ENCODE measurements at places on chromosomes 3 and 15.

DNA sequence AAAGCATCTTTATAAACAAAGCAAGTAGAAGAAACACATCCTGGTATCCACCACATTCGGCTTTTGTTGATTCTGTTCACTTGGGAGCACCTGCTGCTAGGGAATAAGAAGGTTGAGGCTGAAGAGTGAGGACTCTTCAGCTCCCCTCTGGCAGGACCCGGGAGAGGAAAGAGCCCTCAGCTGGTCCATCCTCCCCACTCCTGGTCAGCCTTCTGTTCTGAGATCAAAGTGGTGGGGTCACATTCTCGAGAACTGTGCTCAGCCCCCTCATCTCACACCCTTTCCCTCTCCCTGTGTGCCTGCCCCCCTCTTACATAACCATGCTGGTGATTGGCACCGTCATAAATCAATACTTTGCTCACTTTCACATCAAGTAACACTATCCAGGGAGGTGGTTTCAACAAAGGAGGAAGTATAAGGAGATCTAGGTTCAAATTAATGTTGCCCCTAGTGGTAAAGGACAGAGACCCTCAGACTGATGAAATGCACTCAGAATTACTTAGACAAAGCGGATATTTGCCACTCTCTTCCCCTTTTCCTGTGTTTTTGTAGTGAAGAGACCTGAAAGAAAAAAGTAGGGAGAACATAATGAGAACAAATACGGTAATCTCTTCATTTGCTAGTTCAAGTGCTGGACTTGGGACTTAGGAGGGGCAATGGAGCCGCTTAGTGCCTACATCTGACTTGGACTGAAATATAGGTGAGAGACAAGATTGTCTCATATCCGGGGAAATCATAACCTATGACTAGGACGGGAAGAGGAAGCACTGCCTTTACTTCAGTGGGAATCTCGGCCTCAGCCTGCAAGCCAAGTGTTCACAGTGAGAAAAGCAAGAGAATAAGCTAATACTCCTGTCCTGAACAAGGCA is at the start of gene NR1I2:
Gene NR1I2, plus strand, starts transcription at position 772 of the 869 bp plus-strand sequence.
- no peak for DNase-seq

GRCh38 chr15:55031727-55032126 is 165.0 kb downstream of the RSL24D1 start:
- no peak for DNase-seq

GRCh38 chr3:143443851-143444331 is 324.3 kb downstream of the CHST2 start:
- peak; percentile 98 for DNase-seq

DNA sequence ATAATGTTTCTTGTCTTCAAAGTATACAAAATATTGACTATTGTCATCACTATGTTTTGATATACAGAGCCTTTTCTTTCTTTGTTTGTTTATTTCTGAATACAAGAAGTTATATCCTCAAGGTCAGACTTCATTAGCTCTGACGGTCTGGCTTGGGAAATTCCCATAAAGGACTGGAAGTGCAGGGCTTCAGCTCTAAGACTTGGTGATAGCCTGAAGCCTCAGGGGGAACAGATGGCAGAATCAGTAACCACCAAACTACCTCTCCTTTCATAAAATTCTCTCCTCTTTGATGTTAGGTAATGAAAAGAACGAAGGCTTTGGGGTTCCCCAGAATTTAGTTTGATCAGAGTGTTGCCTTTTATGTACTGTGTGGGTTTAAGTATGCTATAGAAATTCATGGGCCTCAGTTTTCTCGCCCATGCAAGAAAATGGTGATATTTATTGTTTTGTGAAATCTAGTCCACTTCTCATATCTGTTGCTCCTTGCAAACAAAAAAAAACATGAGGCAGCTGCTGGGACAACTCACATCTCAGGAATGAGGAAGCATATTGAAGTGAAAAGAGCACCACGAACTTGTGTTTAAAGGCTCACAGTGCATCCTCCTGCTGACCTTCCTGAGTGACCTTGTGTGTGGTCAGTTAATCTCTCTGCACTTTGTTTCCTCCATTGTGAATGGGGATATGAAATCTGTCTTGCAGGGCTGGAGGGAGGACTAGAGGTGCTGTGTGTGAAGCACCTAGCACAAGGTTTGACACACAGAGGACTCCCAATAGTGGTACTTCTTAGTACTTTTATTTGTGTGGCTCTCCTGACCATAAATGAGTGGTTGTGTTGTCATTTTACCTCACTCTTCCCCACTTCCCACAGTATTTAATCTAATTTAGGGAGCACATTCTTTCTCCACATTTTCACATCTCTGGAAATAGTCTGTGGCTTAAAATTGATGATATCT is 569.8 kb upstream of the IL12A start:
- peak; percentile 16 for DNase-seq

- no peak for DNase-seq
Observed at GRCh38 chr15:39553947-39554693, 26.8 kb upstream of the THBS1 start.

GRCh38 chr3:118304557-118304956 is 730.1 kb downstream of the IGSF11 start:
- no peak for DNase-seq

- DNase-seq: peak; percentile 50
Observed at GRCh38 chr3:14461748-14462324, 59.4 kb downstream of the SLC6A6 start.

DNA sequence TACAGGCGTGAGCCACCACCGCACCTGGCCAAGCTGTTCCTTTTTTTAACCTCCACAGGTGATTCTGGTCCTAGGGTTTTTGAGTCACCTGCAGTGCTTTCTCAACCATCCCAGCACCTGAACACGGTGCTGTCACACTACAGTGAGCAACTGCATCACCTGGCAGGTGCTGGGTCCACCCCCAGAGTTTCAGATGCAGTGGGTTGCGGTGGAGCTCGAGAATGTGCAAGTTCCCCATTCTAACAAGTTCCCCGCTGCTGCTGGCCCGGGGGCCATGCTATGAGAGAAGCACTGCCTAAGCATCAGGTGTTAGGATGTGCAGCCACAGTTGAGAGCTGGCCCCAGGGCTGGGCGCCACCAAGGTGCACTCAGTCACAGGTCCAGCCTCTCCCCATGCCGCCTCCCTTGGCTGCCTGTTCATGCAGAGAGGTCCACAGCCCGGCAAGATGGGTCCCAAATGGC is 18.0 kb downstream of the ISG20 start:
- no peak for DNase-seq

DNA sequence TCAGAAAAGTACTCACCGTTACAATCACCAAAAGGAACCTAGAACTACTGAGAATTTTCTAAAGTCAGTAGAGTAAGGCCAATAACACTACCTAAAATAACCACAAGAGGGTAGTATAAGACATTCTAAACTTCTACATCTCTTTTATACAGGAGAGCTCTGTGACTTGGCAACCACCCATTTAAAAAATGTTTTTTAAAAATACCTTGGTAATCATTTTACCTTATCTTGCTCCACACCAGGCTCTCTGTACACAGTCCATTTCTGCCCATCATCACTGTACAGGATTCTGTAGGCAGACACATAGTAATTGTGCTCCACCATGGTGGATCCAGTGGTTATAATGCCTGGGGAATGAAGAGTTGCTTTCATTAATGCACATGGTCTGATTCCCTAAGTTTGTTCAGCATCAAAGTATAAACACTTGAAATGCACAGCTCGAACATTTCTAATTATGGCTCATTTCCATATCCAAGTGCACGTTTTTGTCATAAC is 54.5 kb downstream of the ST3GAL6 start:
- DNase-seq: peak; percentile 70

DNA sequence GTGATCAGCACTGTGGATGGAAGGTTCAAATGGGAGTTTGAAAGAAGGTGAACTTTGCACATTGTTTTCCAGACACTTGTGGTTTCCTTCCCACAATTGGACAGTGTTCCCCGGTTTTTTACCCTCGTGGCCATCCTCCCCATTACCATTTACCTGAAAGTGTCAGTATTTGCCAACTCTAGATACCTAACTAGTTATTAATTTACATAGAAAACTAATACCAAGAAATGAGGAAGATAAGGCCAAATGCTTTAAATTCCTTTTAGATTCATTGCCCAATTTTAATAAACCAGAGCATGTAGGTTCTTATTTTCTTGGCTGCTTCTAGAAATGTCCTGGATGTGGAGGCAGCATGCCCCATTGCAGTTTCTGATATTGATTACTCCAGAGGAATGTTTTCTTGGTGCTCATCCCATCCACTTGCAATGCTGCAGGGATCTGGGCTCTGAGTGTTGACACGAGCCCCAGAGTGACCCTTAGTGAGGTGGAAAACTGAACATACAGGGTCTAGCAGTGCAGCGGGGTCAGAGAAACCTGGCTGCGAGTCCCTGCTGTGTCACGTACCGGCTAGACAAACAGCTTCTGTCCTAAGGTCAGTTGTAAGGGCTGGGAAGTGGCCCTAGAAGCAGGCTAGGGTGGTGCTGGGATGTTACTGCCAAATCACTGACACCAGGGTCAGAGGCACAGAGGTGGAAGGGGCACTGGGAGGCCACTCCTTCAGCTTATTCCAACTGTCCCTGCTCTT is 23.5 kb downstream of the LSM3 start:
- DNase-seq: no peak

GRCh38 chr3:46006238-46007032 is 10.8 kb upstream of the FYCO1 start:
- DNase-seq: no peak

GRCh38 chr3:126616931-126617330 is 38.0 kb downstream of the TXNRD3 start:
- no peak for DNase-seq

DNA sequence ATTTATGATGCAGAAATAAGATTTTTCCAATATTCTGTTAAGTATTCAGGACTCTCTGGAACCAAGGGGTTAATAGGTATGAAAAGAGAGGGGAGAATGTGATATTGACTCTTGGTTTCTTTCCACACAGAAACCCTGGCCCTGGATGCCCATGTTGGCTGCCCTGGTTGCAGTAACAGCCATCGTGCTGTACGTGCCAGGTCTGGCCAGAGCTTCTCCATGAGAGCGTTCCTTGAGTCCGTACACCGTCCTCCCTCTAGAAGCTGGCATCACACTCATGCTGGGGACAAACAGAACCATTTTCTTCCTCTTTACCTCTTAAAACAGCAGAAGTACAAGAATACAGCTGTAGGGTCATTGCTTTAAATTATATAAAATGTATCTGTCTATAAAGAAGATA is 81.1 kb upstream of the FLNB start:
- no peak for DNase-seq

DNA sequence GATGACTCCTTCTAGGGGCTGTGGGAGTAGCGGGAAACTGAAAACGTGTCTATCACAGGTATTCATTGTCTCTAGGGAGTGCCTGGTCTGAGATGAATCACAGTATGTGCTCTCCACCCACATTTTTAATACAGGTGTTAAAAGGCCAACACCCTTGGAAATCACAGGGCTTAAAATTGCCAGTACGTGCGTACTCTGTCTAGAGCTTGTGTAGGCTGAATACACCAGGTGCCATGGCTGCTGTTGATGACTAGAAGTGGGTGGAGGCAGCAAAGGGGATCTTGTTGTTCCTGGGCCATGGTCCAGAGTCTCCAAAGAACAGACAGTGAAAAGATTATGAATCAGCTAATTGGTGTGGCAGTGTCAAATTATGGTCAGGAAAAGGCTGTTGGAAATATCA is 35.1 kb upstream of the P3H2 start:
- DNase-seq: no peak

GRCh38 chr15:90597577-90597976 is 67.9 kb downstream of the CRTC3 start:
- no peak for DNase-seq

- no peak for DNase-seq
Observed at GRCh38 chr3:102230057-102230456, 204.8 kb upstream of the ZPLD1 start.

DNA sequence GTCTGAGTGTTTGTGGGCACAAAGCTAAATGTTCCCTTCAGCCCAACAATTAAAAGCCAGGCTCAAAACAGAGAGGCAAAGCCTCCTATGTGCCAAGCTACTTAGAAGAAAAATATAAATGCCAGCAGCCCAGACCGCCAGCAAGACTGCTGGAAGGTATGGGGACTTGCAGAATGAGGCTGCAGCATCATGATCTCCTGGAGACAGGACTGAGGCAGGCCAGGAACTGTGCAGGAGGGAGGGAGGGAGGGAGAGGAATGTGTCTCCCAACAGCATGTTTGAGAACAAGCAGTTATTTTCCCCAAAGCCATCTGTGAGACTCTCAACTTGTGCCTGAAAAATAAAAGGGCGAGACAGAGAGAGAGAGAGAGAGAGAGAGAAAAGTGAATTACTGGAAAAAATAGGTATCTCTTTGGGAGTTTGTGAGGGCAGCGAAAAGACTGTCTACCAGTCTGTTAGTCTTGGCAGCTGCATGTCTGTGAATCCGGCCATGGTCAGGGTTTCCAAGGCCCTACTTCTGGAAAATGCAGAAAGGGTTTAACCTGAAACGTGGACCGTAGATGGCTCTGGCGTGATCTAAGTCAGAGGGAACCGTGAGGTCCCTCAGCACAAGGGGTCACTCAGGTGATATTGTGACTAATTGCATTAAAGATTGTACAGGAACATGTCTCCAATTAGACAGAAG is 139.7 kb upstream of the COL8A1 start:
- no peak for DNase-seq

GRCh38 chr3:117356091-117356705 is 646.6 kb downstream of the TUSC7 start:
- DNase-seq: no peak

DNA sequence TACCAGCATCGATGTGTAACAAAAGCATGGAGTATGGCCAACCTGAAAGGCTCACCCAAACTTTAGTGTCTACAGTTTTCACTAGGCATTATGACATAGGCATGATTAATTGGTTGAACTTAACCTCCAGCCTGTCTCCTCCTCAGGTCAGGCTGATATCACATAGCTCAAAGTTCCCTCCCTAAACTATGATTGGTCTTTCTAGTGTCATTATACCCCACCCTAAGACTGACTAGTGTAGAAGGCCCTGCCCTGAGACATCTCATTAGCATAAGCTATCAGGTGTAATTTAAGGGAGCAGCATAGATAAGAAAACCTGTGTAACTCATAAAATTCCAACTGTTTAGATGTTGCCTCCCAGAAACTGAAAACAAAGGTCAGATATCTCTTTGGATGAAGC is 195.2 kb downstream of the ALCAM start:
- no peak for DNase-seq

GRCh38 chr15:61480863-61481262 is 251.8 kb upstream of the RORA start:
- no peak for DNase-seq

GRCh38 chr3:41148478-41148877 is 50.8 kb upstream of the CTNNB1 start:
- no peak for DNase-seq

DNA sequence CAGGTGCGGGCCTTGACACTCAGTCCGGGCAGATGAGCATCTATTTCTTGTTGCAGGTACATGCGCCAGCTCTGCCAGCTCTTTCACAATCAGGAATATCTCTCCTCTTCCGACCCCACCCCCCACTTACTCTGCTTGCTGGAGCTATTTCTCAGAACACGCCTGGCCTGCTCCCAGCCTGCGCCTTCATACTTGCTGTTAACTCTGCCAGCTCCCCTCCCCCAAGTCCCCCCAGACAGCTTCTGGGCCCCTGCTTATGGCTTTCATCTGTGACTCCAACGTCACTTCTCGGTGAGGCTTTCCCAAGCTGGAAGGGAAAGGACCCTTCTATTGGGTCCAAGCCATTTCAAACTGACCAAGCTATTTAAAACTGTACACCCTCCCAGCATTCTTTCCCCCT is 15.2 kb downstream of the MAGEF1 start:
- DNase-seq: no peak
